Kidney (tissue), 22 donors: ENCODE measurements at places on chromosomes 7 and 10. TPM values are rescaled to one million over a fixed set of nuclear protein-coding genes. Genes with fewer than 3 reads are reported as not detected.

NUTM2E gene
- 0.16 TPM for total RNA-seq

POLD2 gene
- total RNA-seq, result 60.0 TPM

EBF3 gene
- 0.98 TPM for total RNA-seq

CCDC172 gene
- total RNA-seq, result not detected

SUPV3L1 gene
- 25.1 TPM for total RNA-seq

TAF3 gene
- 8.7 TPM for total RNA-seq

PPP1R3C gene
- total RNA-seq, result 20.3 TPM

ADGRA1 gene
- total RNA-seq, result 0.91 TPM

ZNF467 gene
- total RNA-seq, result 24.5 TPM

ASZ1 gene
- total RNA-seq, result not detected

SPDYE1 gene
- total RNA-seq, result not detected

NPC1L1 gene
- 0.88 TPM for total RNA-seq

SKIDA1 gene
- total RNA-seq, result 2.9 TPM

AUTS2 gene
- 33.8 TPM for total RNA-seq

TMEM270 gene
- total RNA-seq, result 0.50 TPM

SUMF2 gene
- total RNA-seq, result 202 TPM

AMPH gene
- 1.2 TPM for total RNA-seq
